NCI-H69 (cell line): ENCODE measurements at places on chromosomes 6 and 20.

DNA sequence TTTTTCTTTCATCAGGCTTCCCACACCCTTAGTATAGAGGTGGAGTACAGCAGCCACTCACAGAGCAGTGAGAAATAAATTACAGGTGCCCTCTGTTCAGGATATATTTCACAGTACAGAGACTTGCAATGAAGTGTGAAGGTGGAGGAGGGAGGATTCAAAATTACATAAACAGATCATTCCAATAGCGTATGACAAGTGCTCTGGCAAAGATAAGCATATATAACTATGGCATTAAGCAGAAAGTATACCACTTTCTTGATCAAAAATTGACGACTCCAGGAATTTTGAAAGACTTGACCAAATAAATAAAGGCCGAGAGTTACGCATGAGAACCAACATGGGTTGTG lies 108.7 kb downstream of the GPX5 start:
- no peak for DNase-seq

DNA sequence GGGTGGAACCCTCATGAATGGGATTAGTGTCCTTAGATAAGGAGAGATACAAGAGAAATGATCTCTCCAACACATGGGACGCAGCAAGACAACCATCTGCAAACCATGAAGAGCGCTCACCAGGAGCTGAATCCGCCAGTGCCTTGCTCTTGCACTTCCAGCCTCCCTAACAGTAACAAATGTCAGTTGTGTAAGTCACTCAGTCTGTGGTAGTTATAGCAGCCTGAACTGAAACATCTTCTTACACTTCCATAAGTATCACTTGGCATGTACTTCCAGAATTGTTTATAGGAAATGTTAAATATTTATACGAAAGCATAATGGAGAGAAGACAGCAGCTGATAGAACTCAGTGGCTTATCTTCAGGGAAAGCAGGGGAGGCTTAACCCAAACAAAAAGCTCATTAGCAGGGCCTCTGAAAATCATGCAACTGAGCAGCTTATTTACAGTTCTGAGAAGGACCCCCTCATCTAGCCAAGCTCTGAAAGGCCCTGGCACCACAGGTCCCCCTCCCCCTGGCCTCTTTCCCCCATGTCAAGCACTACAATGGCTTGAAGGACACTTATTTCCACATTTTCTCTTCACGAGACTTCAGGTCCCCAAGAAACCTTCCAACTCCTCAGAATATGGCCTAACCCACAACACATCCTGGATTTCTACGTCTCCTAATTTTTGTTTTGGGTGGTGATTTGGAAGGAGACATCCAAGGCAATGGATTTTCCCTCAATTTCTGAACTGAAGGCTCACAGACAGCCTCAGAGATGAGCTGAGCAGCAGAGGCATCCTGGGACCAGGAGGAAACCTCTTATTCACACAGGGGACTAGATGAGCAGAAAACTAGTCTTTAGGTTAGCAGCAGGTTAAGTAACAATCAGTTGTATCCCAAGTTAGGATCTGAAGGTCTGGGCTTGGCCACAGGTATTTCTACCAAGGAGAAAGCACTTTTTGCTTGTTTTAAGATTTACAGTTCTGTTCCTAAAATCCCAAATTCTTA lies 49.1 kb downstream of the GCLC start:
- DNase-seq: no peak

DNA sequence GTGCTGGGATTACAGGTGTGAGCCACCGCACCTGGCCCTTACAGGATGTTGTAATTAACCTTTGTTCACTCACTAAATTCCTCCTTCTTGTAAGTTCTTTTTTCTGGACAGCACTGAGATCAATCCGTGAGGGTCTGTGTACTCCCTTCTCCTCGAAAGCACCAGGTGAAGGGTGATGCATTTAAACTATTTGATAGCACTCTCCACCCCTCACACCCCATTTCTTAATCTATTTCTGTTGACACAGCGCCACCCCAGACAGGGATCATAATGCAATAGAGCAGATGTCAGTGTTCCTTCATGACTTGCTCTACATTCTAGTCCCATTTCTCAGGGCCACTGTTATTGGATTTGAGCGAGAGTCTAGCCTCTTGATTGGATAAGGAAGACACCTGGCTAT lies 46.3 kb downstream of the PPP1R14C start:
- peak; percentile 49 for DNase-seq

- DNase-seq: peak; percentile 74
Observed at GRCh38 chr20:461254-462198, 807 bp downstream of the TBC1D20 start.

DNA sequence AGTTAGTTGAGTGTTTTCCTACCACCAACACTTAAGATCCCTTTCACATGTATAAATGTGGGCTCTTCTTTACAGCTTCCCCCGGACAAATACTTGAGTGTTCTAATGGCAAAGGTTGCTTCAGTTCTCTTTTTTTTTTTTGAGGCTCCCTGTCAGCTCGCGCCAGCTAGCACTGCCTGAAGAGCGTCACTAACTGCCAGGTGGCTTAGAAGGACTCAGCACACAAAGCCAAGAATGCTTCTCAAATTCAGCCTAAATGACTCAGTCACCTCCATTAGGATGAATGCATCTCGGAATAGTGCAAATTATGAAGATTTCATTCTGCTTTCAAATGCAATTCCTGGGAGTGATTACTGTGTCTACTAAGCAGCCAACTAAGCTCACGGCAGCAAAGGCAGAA lies 150.7 kb upstream of the BTBD3 start:
- DNase-seq: peak; percentile 11

DNA sequence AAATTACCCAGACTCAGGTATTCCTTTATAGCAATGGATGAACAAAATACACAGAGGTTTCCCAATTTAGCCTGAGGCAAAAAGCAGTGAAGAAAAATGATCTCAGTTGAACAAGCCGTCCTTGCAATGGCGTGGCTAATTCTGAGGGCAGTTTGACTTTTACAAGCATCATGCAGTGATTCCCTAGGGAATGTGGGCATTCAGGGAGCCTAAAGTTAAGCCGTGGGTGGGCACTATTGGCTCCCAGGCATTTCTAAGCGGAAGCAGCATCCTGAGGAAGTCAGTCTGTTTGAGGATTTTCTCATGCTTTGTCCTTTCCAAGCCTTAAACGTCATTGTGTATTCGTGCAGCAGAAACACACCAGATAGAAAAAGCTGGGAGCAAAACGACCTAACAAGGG lies 133.9 kb downstream of the MYLK4 start:
- DNase-seq: no peak

- DNase-seq: no peak
Observed at GRCh38 chr6:144378437-144378836, 93.3 kb downstream of the UTRN start.
